ENCODE measurements at places on chromosomes 1 and 21.
A peak's percentile ranks its signal among the peaks of the same experiment; 100 is the strongest.

- no peak for DNase-seq
Observed at GRCh38 chr21:38475519-38475918, 22.8 kb downstream of the ERG start.

- no peak for DNase-seq
Observed at GRCh38 chr21:35227786-35228185, 178.7 kb upstream of the RUNX1 start.

GRCh38 chr21:16976193-16976592, 536.6 kb upstream of the CXADR start:
- no peak for DNase-seq

DNA sequence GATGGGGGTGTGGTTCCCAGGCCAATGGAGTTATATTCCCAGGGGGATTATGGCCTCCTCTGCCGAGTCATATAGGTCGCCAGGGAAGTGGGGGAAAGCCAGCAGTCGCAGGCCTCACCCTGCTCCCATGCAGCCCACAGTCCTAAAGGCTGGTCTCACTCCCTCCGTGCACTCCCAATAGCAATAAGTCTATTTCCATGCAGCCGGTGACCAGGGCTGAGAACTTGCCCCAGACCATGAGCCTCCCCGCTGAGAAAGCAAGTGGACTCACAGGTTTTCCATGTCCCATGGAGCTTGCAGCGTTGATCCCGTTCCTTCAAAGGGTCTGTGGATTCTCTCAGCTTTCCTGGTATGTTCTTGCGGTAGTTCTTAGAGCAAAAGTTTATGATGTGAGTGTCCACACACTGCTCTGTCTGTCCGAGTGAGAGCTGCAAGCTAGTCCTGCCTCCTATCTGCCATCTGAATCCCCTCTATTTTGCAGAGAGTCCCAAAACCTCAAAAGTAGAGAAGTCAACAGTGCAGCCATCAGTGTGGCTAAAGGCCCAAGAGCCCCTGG, 81.7 kb upstream of the TMPRSS2 start:
- DNase-seq: no peak

- DNase-seq: no peak
Observed at GRCh38 chr1:4797016-4797410, 142.6 kb downstream of the AJAP1 start.

- DNase-seq: no peak
Observed at GRCh38 chr1:40155910-40156309, 5.3 kb upstream of the RLF start.

- DNase-seq: no peak
Observed at GRCh38 chr1:61784726-61785125, 42.4 kb downstream of the PATJ start.

DNA sequence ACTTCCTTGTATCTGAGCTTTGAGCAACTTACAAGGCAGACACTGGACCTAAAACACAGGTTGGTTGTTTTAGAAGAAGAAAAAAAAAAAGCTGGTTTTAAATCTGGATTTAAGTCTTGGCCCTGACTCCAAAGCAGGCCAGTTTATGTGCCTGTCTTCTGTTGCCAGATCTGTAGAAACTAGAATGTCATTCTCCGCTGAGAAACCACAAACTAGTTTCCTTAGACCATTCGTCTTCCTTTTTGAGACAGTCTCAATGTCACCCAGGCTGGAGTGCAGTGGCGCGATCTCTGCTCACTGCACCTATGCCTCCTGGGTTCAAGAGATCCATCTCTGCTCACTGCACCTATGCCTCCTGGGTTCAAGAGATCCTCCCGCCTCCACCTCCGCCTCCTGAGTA, 33.9 kb downstream of the APP start:
- DNase-seq: no peak

DNA sequence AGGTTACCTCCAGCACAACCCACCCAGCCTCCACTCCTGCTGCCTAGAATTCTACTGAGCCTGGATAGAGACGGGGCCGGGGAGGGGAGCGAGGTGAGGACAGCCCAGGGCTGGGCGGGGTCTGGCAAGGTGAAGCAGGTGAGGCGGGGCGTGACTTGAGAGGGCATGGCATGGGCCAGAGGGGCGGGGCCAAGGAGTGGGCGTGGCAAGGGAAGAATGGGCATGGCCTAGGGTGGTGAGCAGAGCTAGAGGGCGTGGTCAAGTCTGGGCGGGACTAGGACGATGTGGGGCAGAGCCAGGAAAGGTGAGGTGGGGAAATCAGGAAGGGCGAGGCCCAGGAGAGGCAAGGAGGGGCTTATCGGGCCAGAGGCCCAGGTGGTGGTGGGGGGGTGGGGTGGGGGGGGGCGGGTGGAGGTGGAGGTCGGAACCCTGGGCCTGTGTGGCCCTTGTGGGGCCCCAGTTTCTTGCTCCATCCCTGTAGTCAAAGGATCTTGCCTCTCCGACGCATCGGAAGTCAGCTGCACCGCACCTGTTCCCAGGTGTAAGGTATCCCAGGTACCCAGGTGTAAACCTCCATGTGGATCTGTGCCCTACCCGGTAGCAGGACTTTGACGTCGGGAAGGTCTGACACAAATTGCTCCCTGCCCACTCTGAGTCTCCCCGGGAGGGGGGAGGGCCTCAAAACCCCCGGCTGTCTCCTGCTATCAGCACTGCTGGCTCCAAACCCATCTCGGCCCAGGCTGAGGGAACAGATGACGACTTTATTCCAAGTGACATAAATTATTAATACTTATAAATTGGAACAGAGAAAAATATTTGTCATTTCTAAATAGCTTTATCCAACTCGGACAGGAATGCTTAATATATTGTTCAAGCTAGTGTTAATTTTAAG, 32.9 kb upstream of the UTS2 start:
- no peak for DNase-seq

DNA sequence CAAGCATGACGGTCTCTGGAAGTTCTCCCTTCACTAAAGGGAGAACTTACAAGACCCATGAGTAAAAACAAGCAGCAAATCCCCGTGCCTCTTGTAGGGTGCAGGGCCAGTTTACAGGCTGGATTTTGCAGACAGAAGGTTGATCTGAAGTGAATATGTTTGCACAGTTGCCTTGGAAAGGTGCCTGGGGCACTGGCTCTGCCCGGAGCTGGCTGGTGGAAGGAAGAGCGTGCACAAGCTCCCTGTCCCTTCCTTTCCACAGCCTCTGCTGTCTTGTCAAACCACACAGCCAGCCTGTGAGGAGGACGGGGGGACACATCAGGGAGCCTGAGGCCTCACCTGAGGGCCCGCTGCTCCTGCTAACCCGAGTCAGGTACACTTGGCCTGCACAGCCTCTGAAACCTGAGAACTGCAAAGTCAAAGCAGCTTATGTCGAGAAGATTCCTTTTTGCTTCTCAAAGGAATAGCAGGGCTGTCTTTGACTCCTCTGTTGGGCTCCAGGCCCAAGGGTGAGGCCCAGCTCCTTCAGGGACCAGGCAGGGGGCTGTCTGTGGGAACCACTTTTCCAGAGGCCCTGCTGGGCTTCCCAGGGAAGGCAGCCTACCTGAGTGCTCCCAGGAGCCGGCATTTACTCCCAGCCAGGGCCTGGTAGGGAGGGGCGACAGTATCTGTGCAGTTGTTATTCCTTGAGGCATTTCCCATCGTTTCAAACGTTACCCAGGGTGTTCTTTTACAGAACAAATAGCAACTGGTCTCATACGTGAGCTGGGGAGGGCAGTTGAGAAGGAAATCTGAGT, 251.5 kb downstream of the SIPA1L2 start:
- DNase-seq: no peak

GRCh38 chr1:76940571-76941335, 73.5 kb downstream of the ST6GALNAC5 start:
- DNase-seq: no peak

DNA sequence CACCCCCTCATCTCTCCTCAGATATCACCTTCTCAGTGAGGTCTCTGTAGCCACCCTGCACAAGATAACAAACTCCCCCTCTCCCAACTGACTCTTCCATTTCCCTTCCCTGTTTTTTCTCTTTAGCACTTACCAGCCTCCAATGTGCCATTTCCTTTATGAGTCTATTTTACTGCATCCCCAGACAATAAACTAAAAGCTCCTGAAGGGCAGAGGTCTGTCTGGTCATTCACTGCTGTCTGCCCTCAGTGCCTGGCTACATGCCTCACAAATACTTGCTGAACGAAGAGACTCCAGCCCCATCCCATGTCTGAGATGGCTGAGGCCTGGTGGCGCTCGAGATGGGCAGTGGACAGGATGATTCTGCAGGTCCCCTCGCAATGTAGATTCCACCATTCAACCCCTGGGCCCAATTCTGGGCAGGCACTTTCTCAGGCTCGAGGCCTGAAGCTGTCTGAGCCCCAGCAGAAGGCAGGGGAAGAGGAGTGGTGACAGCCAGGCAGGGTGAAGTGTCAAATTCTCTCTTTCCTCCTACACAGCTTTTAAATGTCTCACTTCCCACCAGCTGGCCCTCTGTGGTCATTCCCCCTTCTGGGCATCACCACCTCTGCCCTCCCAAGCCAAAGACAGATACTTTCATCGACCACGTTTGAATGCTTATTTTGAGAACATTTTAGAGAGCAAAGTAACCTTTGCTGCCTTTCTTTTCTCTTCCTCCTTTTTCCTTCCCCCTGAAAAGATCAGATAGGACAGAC, 6.6 kb downstream of the LRRN2 start:
- DNase-seq: no peak

DNA sequence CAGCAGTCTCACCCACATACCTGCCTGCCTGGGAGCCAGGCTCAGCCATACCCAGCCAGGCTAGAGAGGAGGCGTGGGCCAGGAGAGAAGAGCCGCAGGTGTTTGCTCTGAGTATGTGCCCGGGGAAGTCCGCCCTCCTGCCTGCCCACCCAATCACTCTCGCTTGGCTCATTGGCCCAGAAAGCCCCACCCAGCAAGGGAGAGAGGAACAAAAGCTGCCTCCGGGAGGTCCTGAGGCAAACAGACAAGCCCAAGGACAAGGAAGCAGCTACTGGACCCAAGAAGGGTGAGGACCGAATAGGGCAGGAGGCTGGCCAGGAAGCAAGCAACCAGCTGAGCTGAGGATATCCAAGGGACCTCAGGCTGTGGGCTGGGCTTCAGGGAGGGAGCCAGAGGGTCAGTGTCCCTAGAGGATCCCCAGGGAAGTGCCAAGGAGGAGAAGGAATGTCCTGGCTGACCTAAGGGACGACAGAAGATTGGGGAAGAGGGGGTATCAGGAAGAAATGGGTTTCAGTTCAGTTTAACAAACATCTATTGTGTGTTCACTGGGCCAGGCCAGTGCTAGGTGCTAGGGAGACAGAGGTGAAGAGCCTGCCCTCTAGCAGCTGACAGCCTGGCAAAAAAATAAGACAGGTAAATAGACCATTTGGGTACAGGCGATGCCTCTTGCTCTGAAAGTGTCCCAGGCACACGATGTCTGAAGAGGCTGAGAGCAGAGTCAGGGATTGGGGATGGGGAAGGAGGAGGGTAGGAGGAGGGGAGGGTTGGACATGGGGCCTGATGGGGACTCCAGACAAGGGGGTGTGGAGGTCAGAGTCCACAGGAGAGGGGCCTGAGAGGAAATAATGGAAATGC, at the start of gene GJB4:
Gene GJB4 (plus strand): TSS at position 238 of the 855 bp plus-strand sequence. CDS start 1,515 bp downstream, outside the sequence.
- DNase-seq: no peak

DNA sequence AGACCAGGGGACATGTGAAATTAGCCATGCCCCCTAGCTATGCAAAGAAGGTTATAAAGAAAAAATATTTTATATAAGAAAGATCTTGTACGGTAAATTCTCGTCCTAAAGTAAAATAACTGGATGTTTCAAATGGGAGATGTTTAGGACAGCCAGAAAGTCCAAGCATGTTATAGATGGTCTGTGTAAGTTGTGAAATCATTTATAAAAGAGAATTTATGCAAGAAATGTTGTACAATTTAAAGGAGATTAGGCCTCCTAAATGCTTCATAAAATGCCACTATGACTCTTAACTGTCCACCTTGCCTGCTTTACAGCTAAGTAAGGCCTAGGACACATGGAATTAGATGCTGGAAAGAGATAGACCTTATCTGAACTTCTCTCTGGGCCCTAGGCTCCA, 118.1 kb upstream of the POGK start:
- DNase-seq: no peak

DNA sequence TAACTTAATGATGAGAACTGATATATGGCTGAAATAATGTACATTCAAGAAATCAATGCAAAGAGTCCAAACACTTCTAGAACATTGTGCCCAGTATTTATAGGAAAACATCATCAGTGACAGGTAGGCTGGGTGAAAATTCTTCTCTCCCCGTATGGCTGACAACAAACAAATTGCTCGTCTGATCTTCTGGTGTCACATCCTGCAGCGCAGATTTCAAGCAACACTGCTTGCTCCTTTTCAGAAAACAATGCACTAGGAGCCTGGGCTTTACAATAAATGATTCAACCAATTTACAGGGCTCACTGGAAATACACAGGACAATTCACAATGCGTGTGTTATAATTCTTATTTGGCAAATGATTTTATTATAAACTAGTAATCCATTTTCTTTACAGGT, 185.3 kb downstream of the RERE start:
- DNase-seq: no peak

DNA sequence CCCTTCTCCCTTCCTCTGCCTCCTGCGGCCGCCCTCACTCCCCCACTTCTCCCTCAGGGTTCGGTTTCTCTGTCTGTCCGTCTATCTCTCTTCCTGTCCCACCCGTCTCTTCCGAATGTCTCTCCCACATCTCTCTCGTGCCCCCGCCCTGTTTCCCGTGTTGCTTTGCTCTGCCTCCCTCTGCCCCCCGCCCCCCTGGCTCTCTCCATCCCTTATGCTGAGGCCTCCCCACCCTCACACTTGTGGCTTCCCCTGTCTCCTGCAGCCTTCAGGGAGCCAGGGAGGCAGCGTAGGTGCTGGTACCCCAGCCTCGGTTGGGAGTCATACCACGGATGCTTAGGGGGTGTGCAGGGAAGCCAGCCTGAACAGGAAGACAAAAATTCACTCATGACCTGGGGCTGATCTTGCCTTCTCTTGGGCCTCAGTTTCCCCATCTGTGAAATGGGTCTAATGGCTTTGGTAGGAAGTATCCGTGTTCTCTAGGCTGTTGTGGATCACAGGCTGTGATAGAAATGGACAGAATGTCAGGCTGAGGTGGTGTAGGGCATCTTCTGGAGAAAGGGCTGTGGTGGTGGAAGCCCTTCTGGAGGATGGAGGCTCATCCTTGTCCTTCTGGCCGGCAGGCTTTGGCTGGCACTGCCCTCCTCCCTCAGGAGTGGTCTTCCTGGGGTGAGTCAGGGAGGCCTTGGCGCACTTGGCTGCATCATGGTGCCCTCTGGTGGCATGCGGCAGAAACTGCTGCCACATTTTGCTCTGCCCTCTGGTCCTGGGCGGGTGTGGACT, 55.5 kb downstream of the FOXO6 start:
- DNase-seq: peak; percentile 76

Data from fibroblast of skin of scalp (primary cell).